ENCODE measurements at places on chromosomes 7 and 10. TPM values are rescaled to one million over a fixed set of nuclear protein-coding genes. Genes with fewer than 3 reads are reported as not detected.

DNA sequence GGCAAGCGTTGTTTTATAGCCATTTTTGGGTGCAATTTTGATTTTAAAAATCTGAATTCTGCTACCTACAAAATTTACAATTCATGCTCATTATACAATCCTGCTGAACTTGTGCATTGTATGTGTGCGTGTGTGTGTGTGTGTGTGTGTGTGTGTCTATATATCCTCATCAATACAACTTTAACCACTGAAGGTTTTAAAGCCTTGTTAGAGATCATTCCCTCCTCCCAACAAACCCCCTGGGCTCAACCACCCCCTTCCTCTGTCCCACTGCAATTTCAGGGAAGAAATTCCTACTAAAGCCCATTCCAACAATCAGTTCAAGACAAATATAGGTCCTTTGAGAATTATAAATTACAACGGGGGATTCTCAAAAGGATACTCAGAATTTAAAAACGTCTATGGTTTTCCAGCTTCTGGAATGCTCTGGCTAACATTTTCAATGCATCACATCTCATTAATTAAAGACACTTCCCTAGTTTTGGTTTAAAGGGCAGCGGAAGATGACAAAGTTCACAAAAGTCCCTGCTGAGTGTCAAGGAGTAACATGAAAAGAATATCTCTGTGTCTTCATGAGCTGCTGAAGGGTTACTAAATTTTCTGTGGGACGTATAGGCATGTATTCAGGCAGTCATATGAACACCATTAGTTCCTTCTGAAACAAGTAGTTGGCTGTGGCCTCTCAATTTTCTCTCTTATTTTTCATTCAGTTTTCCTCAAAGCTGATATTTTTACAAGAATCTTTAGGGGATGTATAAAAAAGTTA, 889 bp upstream of the SEMA3A start:
- no peak for DNase-seq

DNA sequence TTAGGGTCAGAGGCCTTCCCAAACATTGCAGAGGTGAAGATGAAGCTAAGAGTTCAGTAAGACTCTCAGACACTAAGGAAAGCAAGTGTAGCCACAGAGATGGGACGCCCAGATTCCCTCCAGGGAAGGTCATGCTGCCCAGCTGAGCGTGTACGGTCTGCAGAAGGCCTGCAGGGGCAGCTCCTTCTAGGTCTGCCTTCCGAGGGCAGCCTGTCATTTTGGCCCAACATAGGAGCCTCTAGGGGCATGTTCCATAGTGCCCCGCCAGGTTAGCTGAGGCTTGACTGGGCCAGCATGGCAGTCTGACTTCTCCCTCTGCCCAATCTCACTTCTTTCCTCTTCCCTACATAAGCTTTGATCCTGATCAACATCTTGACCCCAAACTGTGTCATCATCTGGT, 130.7 kb downstream of the PIP4K2A start:
- no peak for DNase-seq

GRCh38 chr10:65040796-65041195, 1519.6 kb downstream of the REEP3 start:
- DNase-seq: no peak

DNA sequence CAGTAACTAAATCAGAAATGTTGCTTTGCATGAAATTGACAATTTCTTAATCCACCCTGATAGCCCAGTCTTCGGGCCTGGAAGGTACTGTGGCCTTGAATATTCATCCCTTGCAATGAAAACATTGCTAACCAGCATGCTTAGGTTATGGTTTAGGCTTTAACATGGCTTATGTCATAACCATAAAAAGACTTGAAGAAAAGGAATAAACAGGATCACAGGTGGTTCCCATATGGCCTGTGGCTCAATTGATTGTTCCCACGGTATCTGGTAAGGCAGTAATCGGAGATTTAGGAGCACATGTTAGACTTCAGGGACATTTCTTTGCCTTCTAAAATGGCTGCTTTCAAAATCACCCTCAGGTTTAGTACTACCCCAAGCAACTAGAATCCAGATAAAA, 139.5 kb downstream of the ST7 start:
- no peak for DNase-seq

DNA sequence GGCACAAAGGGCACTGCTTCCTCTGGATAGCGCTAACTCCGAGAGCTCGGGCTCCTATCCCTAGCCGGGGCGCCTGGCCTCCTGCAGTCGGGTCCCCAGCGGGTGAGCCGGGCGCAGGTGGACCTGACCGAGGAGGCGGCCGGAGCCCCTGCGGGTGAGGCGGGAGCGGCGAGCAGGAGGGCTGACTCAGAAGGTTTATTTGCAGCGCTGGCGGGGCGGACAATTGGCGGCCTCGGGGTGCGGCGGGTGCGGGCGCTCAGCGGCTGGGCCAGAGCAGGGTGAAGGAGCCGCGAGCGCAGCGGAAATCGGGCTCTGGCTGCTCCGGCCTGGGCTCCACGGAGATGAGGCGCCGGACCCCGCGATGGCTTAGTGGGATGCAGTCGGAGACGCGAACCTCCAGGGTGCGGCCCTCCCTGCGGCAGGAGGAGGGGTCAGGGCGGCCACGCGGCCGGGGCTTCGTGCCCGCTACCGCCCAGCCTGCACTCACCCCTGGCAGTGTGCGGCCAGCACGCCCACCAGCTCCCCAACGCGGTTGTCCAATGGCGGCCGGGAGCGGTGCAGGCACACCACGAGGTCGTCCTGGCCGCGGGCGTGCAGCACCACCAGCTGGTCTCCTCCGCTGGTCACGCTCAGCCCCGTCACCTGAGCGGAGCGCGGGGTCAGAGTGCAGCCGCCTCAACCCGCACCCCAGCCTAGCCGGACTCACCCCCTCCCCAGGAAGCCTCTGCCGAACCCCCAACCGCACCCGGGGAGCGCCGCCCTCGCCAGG, 16.1 kb downstream of the MYO1G start:
- DNase-seq: peak; percentile 47

Gene LEP
- total RNA-seq: 0.32 TPM
